ENCODE measurements at places on chromosomes 12 and 14.

- no peak for DNase-seq
These were observed 2.3 kb downstream of the ARF3 start for GRCh38 chr12:48954841-48955501.

GRCh38 chr12:25598956-25599355 is 45.9 kb upstream of the LMNTD1 start:
- no peak for DNase-seq

DNA sequence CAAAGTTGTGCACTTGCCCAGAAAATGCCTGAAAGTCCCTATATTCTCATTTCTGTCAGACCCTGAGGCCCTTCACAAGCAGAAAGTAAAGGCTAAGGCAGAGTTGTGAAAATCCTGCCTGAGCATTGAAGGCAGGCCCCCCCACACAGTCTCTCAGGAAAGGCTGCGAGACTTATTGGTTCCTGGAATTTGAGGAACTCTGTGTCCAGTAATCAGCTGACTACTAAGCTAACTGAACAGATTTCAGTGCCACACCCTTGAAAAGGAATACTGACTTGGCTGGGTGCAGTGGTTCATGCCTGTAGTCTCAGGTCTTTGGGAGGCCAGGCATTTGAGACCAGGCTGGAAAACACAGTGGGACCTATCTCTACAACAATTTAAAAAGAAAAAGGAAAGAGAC is 21.1 kb upstream of the PPP2R5E start:
- DNase-seq: no peak

DNA sequence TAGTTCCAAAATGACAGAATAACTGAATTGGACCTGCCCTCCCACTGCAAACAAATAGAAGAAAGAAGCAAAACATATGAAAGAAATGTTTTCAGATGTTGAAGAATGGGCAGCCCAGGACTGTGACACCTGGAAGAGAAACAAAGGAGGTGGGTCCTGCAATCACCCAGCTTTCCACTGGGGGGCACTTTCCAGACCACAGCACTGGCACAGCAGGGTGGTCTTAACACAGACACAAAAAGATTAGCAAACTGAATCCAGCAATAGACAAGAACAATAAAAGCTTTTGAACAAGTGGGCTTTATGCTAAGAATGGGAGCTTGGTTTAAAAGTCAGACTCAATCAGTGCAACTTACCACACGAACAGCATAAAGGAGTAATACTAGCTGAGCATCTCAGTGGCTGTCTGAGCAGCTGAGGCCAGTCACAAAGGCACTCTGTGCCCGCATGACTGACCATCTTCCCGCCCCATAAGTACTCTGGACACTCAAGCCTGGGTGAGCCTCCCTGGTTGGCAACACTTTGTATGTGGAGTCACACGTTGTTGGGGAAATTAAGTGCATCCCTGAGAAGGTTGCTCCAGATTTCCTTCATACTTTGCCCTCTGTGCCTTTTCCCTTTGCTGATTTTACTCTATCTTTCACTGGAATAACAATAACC is 27.7 kb downstream of the JKAMP start:
- no peak for DNase-seq

DNA sequence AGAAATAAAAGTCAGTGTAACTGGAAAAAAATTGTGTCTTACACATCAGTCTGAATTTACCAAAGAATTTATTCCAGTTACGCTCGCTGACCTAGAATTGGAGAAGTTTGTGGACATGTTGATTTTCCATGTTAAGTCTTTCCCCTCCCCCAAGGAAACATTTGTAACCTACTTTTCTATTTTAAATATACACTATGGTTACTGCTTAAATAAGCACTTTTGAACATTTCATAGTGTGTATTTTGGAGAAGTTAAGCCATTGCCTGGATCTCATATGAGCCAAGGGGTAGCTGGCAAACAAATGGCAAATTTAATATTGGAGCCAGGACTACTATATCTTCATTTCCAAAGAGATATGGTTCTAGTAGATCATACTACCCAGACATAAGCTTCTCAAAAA is 42.9 kb upstream of the NT5DC3 start:
- DNase-seq: no peak

- no peak for DNase-seq
These were observed 40.8 kb downstream of the CCDC92 start for GRCh38 chr12:123931686-123932321.

GRCh38 chr14:96424109-96424989 is 32.4 kb downstream of the AK7 start:
- DNase-seq: peak; percentile 62

DNA sequence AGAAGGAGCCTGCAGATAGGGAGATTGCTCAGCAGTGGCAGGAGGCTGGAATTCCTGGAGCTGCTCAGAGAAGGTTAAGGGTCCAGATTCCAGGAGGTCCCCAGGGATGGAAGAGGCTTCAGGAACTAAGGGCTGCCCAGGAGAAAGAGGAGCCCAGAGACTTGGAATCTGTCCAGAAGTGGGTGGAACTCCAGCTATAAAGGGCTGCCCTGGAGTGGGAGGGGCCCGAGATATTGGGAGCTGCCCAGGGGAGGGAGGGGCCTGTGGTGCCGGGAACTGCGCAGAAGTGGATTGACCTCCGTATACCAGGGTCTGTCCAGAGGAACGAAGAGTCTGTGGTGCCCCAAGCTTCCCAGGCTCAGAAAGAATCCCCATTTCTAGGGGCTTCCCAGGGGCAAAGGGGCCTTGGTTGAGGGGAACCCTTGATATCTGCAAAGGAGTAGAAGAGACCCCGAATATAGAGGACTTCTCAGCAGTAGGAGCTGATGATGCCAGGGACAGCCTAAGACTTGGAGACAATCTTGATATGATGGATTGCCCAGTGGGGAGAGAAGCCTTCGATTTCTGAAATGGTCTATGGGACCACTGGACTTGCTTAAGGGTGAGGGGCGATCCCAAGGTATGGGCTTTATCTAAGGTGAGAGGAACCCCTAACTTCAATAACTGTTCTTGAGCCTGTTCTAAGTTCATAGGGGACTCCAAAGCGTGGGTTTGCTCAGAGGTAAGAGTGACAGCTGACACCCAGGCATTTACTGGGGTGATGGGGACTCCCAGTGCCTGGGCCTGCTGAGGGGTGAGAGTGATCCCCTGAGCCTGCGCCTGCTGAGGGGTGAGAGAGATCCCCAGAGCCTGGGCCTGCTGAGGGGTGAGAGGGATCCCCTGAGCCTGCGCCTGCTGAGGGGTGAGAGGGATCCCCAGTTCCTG is 45.0 kb downstream of the FAM186A start:
- DNase-seq: no peak

DNA sequence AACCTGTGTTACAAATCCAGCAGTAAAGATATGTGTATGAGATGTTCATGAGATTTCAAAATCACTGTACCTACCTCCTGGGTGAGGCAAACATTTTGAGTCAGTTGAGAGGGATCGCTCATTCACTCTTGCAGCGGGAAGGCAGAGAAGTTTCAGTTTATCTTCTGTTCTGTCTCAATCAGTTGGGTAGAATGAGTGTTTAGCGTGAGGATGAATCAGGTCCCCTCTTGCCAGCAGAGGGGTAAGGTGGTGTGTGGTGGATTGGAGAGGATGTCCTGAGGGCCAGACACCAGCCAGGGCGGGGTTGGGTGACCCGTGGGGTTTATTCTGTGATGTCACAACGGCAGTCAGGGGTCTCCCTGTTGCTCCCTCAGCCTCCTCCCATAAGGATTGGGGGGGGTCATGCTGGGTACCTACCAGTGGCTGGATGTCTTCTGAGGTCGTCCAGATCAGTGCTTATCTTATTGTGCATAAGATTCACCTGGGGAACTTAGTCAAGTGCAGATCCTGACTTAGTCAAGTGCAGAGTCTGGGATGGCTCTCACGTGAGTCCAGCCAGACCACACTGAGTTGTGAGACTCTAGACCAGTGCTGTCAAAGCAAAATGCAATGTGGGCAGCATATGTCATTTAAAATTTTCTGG is at the start of gene GSG1:
Gene GSG1, minus strand, starts transcription at position 277 of the 643 bp plus-strand sequence. Its CDS starts 155 bp downstream, at position 122.
- DNase-seq: no peak

DNA sequence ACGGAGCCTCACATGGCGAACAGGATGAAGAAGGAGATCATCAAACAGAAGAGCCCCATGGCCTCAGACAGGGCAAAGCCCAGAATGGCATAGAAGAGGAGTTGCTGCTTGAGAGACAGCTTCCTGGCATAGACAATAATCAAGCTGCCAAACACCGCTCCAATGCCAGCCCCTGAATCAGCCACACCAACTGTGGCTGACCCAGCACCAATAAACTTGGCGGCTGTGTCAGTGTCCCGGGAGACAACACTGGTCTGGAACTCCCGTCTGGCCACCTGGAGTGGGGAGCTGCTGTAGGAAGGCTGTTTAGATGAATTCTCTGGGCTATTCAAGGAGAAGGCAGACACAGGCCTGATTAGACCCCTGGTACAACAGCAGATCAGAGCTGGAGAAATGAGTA is 100.1 kb downstream of the HEATR5A start:
- no peak for DNase-seq

DNA sequence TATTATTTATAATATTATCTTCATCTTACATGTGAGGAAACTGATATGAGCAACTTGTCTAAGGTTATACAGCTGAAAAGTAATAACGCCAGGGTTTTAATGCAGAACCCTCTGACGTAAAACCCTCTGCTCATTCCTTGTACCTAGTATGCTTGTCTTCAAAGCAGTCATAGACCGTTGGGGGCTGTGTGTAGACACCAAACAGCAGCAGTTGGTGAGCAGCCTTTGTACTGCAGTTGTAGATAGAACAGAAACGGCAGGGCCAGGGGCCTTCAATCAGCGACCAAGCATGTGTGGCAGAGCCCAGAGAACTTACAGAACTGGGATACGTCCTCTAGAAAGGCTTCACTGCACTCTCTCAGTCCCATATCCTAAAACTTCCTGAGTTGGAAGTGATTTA is 28.1 kb downstream of the EVL start:
- DNase-seq: no peak

DNA sequence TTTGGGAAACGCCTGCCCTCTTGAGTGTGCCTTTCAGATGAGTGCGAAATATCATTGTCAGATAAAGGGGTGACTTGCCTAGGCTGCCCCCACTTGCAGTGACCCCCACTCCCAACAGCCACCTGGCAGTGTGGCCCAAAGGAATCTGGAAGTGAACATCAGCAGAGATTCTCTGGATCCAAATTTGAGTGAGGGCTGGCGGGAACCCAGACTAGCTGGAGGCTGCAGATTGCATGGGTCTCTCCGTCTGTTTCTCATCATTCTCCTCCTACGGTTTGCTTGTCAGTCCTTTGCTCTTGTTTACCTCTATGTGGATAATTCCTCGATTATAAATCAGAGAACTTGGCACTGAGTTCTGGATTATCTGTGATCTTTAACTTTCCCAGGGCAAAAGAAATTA is 280.8 kb downstream of the ZFP36L1 start:
- no peak for DNase-seq

- no peak for DNase-seq
These were observed 10.7 kb upstream of the HSP90AA1 start for GRCh38 chr14:102097441-102098135.

- DNase-seq: no peak
These were observed 37.0 kb downstream of the RPH3A start for GRCh38 chr12:112828541-112828940.

DNA sequence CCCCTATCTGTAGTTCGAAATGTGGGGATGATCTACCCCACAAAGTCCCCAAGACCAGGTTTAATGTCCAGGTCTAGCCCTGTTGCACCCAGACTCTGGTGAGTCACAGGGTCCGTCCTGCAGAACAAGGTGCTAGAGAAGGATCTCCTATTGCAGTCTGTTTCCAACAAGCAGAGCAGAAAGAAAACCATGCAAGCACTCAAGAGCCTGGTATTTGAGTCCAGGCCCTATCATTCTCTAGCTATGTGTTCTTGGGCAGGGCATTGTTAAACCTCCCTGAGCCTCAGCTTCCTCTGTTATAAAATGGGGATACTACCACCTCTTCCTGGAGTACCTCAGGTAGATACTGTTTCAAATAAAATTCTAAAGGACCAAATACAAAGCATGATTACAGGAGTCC is 24.4 kb downstream of the MAP3K9 start:
- DNase-seq: no peak

GRCh38 chr12:116236148-116236731 is 41.3 kb downstream of the MED13L start:
- peak; percentile 75 for DNase-seq

GRCh38 chr12:42234970-42235369 is 3.1 kb downstream of the YAF2 start:
- DNase-seq: peak; percentile 67

DNA sequence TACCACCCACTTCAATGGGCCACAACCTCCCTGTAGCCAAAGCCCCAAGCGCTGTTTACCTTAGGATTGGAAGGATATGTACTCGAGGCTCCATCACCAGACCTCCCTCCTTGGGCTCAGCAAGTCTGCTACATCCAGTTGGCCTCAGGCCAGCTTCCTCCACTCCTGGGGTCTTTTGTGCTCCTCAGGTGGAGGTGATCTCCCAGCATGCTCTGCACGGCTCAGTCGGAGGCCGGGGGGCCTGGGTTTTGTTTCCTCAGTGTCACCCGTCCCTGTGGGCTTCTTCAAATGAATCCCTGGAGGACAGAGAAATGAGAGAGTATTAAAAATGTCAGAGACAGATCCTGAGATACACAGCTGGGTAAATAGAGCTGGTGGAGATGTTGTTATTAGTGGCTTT is 723.1 kb upstream of the TBX3 start:
- DNase-seq: no peak

GRCh38 chr12:118271770-118272417 is 100.8 kb downstream of the TAOK3 start:
- no peak for DNase-seq

GRCh38 chr12:66144791-66145754 is 14.5 kb upstream of the LLPH start:
- peak; percentile 81 for DNase-seq

GRCh38 chr14:33467971-33468370 is 482.9 kb downstream of the EGLN3 start:
- DNase-seq: no peak

DNA sequence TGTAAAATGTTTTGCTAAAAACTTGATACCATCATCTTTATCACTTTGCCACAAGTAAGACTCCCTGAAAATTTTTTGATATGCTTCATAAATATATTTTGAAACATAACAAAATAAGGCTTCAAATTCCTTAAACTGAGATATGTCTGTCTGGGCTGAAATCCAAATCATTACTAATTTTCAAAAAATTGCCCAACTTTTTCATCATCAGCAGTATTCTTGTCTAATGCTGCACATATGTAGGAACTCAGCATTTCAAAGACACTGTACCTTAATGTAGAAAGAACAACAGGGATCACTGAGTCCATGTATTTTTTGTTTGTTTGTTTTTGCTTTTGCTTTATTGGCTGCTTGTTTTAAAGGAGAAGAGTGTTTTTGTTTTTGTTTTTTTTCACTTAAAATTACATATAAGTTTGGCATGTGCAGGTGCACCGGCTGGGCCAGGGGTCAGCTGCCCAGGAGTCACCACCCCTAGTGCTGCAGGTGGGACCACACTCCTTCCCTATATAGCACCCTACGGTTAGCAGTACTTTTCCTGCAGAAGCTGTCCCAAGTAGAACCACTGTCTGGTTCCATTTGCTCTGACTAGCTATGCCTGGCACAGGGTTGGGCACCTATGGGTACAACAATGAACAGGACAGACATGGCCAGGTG is 231.2 kb downstream of the PIK3C2G start:
- DNase-seq: peak; percentile 7

Measured in foreskin fibroblast (primary cell).